ENCODE measurements at places on chromosomes 5 and 9.

- DNase-seq = no peak
Observed at GRCh38 chr9:136054798-136055714, 40.0 kb downstream of the NACC2 start.

DNA sequence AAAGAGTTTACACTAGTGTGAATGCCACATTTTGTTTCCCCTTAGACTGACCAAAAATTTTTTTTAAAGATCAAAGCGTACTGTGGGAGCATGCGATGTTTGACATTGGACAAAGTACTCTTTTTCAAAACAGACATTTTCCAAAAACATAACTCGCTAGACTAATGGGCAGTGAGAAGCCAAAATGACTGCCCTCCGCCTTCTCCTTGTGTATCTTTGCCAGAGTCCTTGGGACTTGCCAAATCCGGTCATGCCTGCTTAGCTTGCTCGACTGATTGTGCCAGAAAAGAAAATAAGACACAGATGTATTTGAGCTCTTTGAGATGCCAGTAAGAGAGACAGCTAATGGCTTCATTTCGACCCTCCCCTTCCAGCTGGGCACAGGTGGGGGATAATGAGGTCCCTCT is 157.5 kb downstream of the MAPKAP1 start:
- no peak for DNase-seq

GRCh38 chr9:126935630-126936029 is 21.0 kb downstream of the RALGPS1 start:
- no peak for DNase-seq

DNA sequence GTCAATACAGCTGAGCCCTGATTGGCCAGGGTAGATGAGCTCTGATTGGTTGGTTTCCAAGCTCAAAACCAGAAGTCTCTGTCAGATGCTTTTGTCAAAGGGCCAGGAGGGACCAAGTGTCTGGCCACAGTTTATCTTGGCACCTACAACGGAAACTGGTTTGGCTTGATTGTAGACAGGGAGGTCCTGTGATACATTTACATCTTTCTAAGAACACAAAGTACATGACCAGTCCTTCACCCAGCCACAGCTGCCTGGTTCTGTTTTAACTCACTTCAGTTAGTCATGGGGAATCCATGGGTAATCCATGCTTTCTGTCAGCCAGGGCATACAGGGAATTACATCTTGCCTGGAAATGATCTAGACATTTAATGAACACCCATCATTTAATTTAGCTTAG is 171.2 kb downstream of the SLC12A2 start:
- DNase-seq = no peak

DNA sequence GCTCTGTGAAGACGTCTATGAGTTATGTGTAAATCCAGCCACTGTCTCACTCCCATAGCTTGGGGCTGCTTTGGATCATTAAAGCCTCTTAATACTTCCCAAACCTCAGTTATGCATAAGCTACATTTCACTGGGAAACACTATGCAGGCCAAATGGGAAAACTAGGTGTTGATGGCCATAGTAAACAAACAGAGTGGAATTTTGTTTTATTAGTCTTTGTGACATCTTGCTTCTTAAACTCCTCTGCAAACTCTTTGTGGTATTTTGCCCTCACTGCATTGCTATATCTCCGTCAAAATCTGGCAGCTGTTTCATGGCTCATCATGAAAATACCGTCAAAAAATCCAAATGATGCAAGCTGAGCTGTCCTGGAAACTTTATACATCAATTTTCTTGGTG is 167.2 kb upstream of the HMHB1 start:
- DNase-seq = no peak

GRCh38 chr5:79746642-79747569 is 57.3 kb downstream of the CMYA5 start:
- DNase-seq = no peak
